ENCODE measurements at places on chromosomes 1 and 21.

DNA sequence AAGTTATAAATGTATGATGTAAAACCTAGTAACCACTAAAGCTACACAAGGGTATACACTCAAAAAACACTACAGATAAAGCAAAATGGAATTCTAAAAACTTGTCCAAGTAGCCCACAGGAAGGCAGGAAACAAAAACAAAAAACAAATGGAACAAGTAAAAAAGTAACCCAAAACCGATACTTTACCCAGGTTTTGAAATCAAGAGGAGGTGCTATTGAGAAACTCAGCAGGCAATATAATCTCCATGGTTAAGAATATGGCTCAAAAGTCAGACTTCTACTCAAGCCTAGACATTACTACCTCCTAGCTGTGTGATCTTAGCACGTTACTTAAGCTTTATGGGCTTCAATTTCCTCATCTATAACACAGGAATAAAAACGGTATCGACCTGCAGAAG is 13.3 kb downstream of the RBBP5 start:
- no peak for DNase-seq

GRCh38 chr1:35845766-35846165 is 37.2 kb upstream of the AGO1 start:
- DNase-seq = no peak

GRCh38 chr1:165235777-165236291 is 120.7 kb downstream of the LMX1A start:
- peak; percentile 64 for DNase-seq

DNA sequence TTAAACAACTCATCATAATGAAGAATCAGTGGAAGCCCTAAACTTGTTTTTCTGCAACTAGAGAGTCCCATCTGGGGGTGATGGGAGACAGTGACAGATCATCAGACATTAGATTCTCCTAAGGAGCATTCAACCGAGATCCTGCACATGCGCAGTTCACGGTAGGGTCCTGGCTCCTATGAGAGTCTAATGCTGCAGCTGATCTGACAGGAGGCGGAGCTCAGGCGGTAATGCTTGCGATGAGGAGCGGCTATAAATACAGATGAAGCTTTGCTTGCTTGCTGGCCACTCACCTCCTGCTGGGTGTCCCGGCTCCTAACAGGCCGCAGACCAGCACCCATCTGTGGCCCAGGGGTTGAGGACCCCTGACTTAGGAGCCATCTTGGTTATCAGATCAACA is 247.2 kb downstream of the FMN2 start:
- DNase-seq = no peak

DNA sequence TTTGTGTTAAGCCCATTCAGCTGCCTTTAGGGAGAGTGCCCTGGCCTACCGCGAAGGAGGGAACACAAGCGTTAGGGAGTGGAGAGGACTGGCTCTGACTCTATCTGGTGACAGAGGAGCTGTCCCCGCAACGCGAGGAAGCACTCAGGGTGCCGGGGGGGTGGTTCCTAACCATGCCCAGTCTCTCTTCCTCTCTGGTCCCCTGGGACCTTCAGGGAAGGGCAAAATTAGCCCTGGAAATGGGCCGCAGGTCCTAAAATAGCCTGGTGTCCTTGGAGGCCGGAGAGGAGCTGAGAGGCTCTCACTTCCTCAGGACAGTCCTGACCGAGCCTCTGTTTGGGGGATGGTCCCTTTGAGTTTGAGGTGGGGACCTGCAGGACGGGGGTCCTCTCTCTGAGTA is 5.8 kb downstream of the SLC45A1 start:
- DNase-seq = no peak

- DNase-seq = no peak
Measured at GRCh38 chr21:29721221-29721620, 218.6 kb downstream of the GRIK1 start.

DNA sequence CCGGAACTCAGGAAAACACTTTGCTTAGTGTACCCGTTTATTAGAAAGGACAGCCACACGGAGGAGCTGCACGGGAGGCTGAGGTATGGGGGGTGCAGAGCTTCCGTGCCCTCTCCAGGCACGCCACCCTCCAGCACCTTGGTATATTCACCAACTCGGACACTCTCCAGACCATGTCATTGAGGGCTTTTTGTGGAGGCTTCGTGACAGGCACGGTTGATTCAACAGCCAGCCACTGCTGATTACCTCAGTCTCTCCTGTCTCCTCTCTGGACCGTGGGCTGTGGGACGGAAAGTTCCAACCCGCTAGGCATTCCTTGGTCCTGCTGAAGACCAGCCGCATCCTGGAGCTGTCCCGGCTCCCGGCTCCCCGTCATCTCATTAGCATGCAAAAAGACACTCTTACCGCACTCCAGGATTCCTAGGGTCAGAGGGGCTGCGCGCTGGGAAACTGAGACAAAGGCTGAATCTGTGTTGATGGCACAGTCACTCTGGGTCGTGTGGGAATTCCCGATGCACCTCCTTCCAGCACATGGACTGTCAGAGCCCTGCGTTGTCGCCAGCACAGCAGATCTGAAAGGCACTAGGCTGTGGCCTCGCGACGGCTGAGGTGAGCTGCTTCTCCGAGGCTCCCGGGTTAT is 65.6 kb downstream of the PRKCZ start:
- peak; percentile 87 for DNase-seq

DNA sequence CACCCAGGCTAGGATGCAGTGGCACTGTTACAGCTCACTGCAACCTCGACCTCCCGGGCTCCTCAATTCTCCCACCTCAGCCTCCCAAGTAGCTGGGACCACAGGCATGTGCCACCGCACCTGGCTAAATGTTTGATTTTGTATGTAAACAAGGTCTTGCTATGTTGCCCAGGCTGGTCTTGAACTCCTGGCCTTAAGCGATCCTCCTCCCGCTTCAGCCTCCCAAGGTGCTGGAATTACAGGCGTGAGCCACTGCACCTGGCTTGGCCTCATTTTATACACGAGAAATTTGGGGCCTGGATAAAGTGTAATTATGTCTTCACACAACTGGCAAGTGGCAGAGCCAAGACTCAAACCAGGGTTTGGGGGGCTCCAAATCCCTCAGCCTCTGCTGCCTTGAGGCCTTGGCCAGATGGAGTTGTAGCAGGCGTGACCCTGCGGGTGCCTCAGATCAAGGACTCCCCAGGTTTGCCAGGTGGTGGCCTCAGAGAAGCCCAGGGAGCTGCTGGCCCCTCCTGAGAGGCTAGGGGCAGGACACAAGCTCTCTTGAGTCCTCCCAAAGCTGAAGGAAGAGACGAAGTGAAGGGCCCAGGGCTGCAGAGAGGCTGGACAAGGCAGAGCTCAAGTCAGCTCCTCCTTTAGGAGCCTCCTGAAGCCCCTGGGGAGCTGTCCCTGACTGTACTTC is 61.7 kb downstream of the MDM4 start:
- DNase-seq = no peak

- peak; percentile 42 for DNase-seq
Measured at GRCh38 chr21:38831526-38832467, 26.1 kb downstream of the ETS2 start.

GRCh38 chr1:184941410-184941733 is 32.9 kb downstream of the NIBAN1 start:
- no peak for DNase-seq

DNA sequence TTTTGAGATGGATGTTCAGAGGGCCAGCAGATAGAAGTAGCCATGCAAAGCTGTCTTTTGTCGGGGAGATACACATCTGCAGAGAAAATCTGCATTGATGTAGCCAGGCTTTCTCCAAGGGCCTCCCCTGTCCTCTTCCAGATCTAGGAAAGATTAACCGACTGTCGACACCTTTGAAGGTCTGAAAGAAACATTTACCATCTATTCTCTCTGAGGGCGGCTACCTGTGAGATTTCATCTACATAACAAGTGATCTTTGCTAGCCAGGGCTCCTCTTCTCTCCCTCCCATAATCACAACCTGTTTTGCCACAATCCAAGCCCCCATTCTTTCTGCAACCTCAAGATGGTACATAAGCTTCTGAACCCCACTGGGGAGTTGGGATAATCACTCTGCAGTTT is 193.6 kb downstream of the RGS7 start:
- no peak for DNase-seq
